Inflammatory macrophage (primary cell): ENCODE measurements at places on chromosomes 2 and 18.

DNA sequence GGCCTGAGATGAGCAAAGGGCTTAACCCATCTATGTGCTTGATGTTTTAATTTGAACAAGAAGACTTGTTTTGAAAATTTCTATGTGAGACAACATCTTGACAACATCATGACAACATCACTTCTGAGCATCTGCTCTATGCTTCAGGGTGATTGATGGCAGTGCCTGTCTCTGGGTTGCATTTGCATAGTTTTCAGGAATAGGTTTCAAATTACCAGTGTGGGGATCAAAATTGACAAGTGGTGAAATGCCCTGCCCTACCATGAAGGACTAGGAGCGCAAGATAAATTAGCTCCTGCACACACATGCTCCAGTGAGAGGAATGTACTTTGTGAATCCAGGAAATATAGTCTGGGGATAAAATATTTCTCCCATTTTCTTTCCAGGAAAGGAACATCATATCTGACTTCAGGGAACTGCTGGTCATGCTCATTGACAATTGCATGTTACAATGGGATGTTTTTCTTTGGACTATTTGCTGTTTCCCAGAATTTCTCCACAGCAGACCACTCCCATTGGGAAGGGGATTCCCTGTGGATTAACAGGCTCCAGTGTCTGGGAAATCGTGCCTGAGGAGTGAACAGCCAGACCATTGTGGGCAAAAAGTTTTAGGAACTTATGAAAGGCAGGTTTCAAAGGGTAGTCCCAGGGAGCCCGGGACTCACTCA lies 45.3 kb upstream of the IL1R2 start:
- DNase-seq = no peak

GRCh38 chr2:85540133-85540648 lies 1.2 kb downstream of the MAT2A start:
- DNase-seq = no peak

GRCh38 chr2:218631837-218632236 lies 24.1 kb downstream of the PLCD4 start:
- no peak for DNase-seq

GRCh38 chr18:5726011-5726410 lies 169.3 kb downstream of the TMEM200C start:
- DNase-seq = no peak

GRCh38 chr2:193476171-193476800 lies 1281.6 kb upstream of the TMEFF2 start:
- DNase-seq = no peak

DNA sequence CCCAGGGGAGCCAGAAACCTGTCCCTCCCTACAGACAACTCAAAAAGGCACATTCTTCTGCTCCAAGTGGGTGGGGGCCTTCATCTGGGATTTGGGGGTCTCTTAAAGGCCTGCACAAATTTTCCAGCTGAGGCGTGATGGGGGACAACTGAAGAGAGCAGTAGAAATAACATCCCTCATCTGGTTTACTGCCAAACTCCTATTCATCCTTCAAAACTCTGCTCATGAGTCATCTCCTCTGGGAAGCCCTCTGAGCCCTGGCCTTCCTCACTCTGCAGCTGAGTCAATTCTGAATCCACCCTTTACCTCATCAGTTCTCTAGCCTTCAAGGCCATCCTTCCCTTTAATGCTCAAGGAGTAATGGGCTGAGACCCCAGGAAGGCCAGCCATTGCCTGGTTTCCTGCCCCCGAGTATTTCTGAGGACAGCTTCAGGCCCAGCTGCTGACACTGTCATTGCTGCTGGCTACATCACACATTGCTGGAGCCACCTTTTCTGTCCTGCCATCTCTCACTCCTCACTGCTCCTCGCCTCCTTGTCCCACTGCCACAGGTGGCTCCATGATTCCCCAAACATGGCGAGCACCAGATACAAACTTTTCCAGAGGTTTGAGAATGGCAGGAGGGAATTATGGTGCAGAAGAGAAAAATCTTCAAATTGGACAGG lies 32.2 kb upstream of the GLI2 start:
- DNase-seq = no peak

- DNase-seq = no peak
Observed at GRCh38 chr2:41489638-41490037, 558.2 kb upstream of the PKDCC start.

DNA sequence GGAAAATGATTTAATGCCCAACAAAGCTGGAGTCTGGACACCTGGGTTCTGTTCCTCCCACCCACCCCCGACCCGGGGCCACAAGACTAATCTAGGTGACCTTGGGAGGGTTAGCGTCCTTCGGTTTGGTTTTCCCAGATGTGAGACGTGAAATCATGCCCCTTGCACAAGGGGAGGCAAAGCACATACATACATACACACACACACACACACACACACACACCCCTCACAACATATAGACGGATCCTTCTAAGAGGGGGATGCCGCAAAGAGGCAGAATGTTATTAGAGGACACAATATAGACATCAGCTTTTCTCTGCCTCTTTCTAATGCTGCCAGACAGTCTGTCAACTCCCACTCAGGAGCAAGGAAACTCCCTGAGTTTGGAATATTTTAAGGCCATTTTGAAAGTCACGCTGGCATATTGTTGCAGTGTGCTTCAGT lies 616 bp upstream of the RBMS1 start:
- DNase-seq = no peak

DNA sequence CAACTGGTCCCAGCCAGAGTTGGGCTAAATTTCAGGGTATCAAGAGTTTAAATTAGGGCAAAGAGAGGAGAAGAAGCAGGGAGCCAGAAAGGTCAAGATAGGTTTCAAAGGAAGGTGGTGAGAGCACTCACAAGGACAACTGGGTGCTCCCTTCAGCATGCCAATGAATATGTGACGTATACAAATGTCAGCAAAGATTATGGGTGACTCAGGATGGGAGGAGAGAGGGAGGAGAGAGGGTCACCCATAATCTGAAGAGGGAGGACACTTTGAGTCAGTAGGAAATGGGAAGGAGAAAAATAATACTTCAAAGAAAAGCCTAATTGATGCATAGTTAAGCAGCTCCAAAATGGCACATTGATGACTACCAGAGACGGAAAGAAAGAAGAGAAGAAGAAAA lies 53.1 kb upstream of the ABCA12 start:
- DNase-seq = no peak

- no peak for DNase-seq
Observed at GRCh38 chr2:237900891-237901831, 41.7 kb downstream of the RAMP1 start.

- DNase-seq = peak; percentile 92
Observed at GRCh38 chr2:160650196-160651118, 156.8 kb upstream of the RBMS1 start.

DNA sequence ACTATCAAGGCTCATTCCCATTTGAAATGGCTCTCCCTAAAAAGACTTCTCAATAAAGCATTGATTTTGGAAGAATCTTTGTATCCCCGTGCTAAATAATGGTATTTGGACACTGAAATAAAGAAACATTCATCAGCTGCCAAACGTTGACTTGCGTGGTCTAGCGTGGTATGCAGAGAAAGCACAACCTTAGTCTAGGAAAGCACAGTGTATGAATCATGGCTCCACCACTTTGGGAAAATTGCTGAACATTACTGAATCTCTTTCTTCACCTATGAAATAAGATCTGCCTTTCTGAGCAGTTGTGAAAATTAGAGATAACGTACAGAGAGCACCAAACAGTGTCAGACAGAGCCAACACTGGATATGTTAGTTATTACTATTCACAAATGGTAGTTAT lies 353.9 kb downstream of the SS18 start:
- no peak for DNase-seq

DNA sequence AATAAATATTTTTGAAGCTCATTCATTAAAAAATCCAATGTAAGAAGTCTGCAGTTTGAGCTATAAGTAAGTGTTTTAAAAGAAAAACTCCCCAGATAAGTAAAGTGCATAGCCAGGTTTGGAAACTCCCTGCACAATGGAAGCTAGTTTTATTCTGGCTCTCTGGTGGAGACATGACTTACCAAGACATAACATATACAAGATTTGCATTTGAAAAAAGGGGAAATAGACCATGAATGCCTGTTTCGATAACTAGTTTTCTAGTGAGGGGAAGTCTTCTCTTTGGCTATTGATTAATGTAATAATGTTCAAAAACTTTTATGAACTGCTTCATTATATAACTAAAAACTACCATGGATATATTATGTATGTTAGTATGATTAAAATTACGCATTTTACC lies 435.2 kb downstream of the ARHGAP15 start:
- no peak for DNase-seq

DNA sequence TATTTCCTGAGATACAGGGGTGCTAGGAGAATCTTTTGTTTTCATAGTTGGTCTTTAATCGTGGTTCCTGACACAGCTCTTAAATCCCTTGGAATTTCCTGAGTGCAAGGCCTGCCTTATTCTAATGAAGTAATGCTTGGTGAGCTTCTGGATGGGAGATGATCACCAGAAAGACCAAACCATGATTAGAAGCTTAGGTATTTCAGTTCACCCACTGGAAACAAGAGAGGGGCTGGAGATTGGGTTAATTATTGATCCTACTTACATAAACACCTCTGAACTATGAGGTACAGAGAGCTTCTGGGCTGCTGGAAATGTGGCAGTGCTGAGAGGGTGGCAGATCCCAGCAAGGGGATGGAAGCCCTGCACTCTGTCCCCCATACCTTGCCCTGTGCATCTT lies 406.8 kb downstream of the THSD7B start:
- DNase-seq = no peak

DNA sequence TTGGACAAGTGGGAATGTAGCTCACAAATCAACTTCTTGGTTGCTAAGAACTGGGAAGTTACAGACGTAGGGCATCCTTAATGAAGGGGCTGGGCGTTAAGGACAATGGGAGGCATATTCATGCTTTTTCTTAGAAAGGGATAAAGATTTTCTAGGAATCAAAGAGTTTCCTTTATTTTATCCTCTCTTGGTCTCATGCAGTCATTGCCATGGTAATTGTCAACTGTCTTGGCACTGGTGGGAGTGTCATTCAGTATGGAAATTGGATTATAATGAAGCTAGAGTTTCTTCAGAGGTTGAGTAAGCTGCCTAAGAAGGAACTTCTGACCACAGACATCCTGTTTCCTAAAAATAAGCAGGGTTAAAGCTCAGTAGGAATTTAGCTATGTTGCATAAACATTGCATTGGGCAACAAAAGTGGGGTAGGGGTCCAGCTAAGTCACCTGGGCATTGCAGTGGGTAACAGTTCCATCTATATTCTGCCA lies 114.0 kb downstream of the LYPD6B start:
- DNase-seq = peak; percentile 79

DNA sequence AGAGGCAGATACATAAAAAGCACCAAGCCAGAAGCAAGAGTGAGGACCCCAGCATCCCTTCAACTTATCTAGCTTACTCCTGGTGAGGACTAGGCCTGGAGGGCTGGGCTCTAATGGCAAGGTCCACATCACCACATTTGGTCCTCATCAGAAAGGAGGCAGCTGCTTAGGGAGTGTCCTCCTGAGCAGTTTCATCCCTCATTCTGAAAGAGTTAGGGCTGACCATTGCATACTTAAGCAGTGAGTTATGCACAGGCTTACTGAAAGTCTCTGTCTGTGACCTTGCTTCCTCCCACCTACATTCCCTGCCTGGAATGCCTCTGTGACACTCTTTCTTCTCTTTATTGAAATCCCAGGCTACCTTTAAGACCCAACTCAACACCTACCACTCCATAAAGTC lies 301.8 kb upstream of the ACVR2A start:
- no peak for DNase-seq

DNA sequence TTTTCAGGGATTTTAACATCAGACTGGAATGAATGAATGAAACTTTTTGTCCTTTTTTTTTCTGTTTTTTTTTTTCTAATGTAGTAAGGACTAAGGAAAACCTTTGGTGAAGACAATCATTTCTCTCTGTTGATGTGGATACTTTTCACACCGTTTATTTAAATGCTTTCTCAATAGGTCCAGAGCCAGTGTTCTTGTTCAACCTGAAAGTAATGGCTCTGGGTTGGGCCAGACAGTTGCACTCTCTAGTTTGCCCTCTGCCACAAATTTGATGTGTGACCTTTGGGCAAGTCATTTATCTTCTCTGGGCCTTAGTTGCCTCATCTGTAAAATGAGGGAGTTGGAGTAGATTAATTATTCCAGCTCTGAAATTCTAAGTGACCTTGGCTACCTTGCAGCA lies 53.4 kb downstream of the SMAD4 start:
- DNase-seq = no peak

DNA sequence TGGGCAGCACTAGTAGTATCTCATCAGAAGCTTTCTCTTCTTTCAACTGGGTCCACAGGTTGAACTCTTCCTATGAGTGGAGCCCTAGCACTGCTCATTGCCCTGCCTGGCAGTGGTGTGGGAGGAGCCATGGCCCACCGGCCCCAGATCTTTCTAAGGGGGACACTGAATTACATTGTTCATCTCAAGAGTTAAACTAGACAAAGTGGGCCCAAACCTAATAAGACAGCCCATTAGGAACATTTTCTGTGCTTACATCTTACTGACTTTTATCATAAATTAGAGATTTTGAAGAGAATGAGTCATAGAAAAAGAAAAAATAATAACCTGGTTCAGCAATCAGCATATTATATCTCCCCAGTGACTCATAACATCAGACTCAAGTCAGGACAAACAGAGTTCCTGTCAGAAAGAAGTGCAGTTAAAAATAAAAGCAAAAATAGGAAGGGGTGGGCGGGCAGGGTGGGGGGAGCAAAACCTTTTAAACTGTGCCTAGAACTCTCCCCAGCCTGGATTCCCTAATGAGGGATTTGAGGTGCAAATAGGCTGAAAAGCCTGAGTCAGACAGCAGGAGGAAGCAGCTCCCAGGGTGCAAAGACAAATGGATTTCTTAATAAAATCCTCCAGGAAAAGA lies 161.6 kb upstream of the TRIB2 start:
- DNase-seq = no peak

GRCh38 chr2:174881678-174882077 lies 117.4 kb upstream of the CHRNA1 start:
- DNase-seq = no peak

- DNase-seq = no peak
Observed at GRCh38 chr2:16187482-16187817, 247.1 kb downstream of the MYCN start.

DNA sequence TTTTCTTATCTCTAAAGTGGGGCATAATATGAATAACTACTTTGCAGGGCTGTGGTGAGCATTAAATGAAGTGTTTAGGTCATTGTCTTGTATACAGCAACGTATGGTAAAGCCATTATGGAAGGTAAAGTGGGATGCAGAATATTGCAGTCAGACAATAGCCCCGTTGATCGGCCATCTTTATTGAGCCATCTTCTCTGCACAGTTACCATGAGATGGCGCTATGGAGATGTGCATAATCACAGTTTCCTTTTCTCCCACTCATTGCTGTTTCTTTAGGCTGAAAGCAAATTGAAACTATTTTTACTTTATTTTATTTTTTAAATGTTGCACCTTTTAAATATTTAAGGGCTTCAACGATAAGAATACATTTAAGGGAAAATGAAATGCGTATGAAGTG lies 108.9 kb downstream of the THSD7B start:
- no peak for DNase-seq

DNA sequence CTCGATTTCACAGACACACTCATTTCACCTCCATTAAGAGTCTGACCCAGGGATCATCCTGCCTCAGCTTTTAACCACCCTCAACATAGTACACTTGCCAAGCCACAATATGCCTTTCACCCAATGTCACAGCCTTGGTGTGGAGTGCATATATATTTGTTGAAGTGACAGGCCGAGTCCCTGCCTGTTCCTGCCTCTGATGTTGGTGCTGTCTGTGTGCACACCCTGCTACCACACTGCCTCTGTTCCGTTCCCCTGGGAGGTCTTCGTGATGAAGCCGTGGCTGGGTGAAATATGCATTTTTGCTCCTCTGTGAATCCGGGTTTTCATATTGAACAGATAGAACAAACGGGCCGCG lies 90.3 kb downstream of the RNF144A start:
- no peak for DNase-seq
